WTC11 (cell line): ENCODE measurements at places on chromosomes 12 and 14. TPM values are rescaled to one million over a fixed set of nuclear protein-coding genes. Genes with fewer than 3 reads are reported as not detected.

Gene KLRC1
- not detected in 3 replicates for total RNA-seq

Gene TAS2R46
- total RNA-seq: 0.44 to 0.85 TPM (median 0.69 TPM) in 3 replicates

Gene NRL
- 1.3 to 2.3 TPM (median 1.6 TPM) in 3 replicates for total RNA-seq

Gene TCL1B
- total RNA-seq: 5.7 to 7.2 TPM (median 7.0 TPM) in 3 replicates

Gene TMTC1
- 13.9 to 17.3 TPM (median 13.9 TPM) in 3 replicates for total RNA-seq

Gene TRPV4
- 2.9 to 5.4 TPM (median 5.1 TPM) in 3 replicates for total RNA-seq

DNA sequence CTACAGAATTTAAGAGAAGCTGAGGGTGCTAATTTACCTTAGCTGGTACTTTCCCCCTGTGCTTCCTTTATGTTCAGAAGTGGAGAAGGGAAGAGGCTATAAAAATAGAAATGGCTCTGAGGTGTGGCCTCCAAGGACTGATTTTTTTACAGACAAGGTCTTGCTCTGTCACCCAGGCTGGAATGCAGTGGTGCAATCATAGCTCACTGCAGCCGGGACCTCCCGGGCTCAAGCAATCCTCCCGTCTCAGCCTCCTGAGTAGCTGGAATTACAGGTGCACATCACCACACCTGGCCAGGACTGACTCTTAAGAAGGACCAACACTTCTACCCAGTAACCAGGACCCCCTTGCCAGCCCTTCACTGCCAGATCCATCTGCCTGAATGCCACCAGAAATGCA lies 23.9 kb upstream of the NAP1L1 start:
- H3K36me3 ChIP-seq: no peaks in the 10 kb centered on the region
- H3K4me3 ChIP-seq: no peak overlapping the region
- no peaks in the 10 kb centered on the region for H3K27me3 ChIP-seq
- no peak overlapping the region for H3K27ac ChIP-seq

DNA sequence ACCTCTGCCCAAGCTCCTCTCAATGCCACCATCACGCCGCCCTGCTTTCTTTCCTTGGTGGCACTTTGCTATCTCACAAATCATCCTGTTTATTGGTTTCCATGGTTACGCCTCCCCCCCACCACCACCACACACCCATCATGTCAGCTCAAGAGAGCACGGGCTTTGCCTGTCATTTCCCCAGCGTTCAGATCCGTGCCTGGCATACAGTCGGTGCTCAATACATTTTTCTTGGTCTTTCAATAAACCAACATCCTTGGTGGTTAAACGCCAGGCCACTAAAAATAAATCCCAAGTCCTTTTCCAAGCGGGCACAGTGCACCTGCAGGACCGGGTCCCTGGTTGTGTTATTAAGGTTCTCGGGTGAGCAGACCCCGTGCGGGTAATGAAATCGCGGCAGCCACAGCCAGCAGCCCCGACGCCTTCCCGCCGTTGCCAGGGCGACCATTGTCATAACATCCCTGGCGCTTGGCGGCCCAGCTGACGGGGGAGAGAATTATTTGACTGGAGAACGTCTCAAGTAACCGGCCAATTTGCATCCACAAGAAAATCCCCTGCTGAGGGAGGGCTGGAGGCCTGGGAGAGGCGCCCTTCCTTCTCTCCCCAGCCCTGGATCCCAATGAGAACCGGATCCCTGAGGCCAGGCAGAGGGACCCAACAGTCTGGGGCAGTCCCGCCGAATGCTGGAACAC lies 92.9 kb downstream of the KSR2 start:
- peak overlapping the region; percentile 60 for H3K4me3 ChIP-seq
- H3K27me3 ChIP-seq: no peaks in the 10 kb centered on the region
- H3K36me3 ChIP-seq: no peaks in the 10 kb centered on the region

DNA sequence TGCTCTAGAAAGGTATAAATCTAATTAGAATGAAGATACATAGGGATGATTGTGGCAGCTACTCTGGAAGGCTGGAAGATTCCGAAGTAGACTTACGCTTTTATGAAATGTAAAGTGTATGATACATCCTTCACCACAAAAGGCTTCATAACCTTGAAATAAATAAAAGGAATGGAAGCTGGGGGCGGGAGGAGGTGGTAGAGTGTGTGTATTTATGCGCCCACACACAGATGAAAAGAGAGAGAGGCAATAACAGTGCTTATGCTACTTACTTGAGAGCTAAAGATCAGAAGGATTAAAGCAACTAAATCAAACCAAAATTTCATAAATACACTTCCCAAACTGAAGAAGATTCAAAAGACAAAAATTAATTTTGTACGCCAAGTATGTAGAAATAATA lies 30.4 kb downstream of the CBX5 start:
- peaks cover 67% of the 10 kb centered on the region for H3K36me3 ChIP-seq
- no peak for DNase-seq
- H3K4me1 ChIP-seq: no peaks in the 10 kb centered on the region
- H3K27ac ChIP-seq: 0 out of 2 replicates have a peak overlapping the region, but pooled peaks have one; percentile 28
- no peaks in the 10 kb centered on the region for H3K27me3 ChIP-seq

- no peak for DNase-seq
- H3K36me3 ChIP-seq: peaks cover 16% of the 10 kb centered on the region
- H3K27ac ChIP-seq: no peak overlapping the region
- H3K4me1 ChIP-seq: peaks cover 8% of the 10 kb centered on the region
- no peaks in the 10 kb centered on the region for H3K27me3 ChIP-seq
- H3K4me3 ChIP-seq: no peak overlapping the region
Observed at GRCh38 chr12:86931714-86932113, 675.5 kb upstream of the MGAT4C start.

DNA sequence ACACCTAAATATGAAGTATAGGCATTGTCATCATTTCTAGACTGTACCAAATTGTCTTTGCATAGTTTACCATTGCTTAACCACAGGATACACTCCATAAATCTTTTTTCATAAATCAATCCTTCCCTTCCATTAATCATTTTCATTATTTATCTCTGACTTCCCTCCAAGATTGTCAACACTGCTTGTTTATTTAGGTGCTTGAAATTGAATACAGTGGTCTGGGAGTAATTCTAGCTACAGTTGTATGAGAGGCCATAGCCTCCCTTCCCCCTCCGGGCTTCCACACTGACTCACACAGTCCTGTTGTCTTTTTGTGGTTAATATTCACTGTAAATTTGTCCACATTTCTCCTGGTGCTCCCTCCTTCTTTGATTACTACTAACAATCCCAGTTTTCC lies 114.2 kb upstream of the ARID2 start:
- H3K36me3 ChIP-seq: no peaks in the 10 kb centered on the region
- DNase-seq: no peak
- no peak overlapping the region for H3K4me3 ChIP-seq
- no peak overlapping the region for H3K27ac ChIP-seq
- no peaks in the 10 kb centered on the region for H3K27me3 ChIP-seq

DNA sequence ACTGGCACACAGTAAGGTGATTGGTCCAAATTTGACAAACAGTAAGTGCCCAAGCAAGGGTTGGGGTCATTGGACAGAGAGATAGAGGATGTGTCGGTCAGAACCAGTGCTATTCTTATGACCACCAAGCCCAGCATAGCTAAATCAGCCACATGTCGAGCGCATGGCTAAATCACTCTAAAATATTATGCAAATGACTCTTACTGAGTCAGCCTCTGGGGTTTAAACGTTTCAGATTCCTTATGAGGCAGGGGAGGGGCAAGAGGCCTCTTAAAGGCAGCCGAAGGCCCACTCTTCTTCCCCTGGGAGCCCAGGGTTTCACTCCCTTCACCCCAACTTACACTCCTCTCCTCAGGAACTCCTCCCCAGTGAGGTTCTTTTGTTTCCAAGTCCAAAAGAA lies 603 bp upstream of the ENDOU start:
- no peak overlapping the region for H3K4me3 ChIP-seq
- H3K4me1 ChIP-seq: 0 out of 2 replicates have a peak, but pooled peaks cover 3% of the 10 kb centered on the region
- no peak overlapping the region for H3K27ac ChIP-seq

GRCh38 chr12:100141666-100141997 lies 1.0 kb downstream of the BLTP3B start:
- peak overlapping the region; percentile 91 for H3K4me3 ChIP-seq
- H3K27me3 ChIP-seq: no peaks in the 10 kb centered on the region
- peaks cover 7% of the 10 kb centered on the region for H3K36me3 ChIP-seq
- H3K27ac ChIP-seq: peak overlapping the region; percentile 64; the same call in 1 of the 2 replicates
- DNase-seq: no peak

GRCh38 chr12:79086541-79087296 lies 222.1 kb downstream of the SYT1 start:
- peaks cover 59% of the 10 kb centered on the region for H3K4me1 ChIP-seq
- no peaks in the 10 kb centered on the region for H3K27me3 ChIP-seq
- H3K4me3 ChIP-seq: no peak overlapping the region
- no peaks in the 10 kb centered on the region for H3K36me3 ChIP-seq
- 0 out of 2 replicates have a peak overlapping the region, but pooled peaks have one; percentile 30 for H3K27ac ChIP-seq

- no peaks in the 10 kb centered on the region for H3K27me3 ChIP-seq
- peaks cover 51% of the 10 kb centered on the region for H3K4me1 ChIP-seq
- H3K27ac ChIP-seq: no peak overlapping the region
- DNase-seq: no peak
- no peak overlapping the region for H3K4me3 ChIP-seq
- H3K36me3 ChIP-seq: no peaks in the 10 kb centered on the region
Observed at GRCh38 chr14:44963775-44964380, 1.9 kb downstream of the TOGARAM1 start.

GRCh38 chr12:99427104-99427503 lies 220.4 kb upstream of the GARIN6 start:
- no peak for DNase-seq
- H3K27ac ChIP-seq: no peak overlapping the region
- H3K36me3 ChIP-seq: no peaks in the 10 kb centered on the region
- H3K4me3 ChIP-seq: no peak overlapping the region
- peaks cover 8% of the 10 kb centered on the region for H3K4me1 ChIP-seq

DNA sequence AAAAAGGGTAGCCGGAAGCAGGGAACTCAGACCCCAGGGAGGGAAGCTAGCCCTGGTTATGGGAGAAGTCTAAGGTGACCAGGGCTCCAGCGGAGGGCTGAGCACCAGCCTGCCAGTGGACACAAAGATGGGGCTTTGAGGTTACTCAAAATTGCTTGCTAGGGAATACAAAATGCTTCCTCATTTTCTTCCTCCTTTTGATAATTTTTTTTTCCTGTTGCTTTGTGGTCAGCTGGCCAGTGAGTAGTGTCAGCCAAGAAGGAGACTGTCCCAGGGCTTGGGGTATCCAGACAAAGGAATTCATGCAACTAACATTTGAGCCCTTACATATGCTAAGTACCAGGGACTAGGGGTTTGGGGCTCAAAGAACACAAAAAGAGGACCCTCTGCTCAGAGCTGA lies 206.2 kb downstream of the PPM1H start:
- H3K4me1 ChIP-seq: peaks cover 61% of the 10 kb centered on the region
- H3K27ac ChIP-seq: peak overlapping the region; percentile 21; the same call in 1 of the 2 replicates
- H3K36me3 ChIP-seq: no peaks in the 10 kb centered on the region
- no peak for DNase-seq
- H3K4me3 ChIP-seq: no peak overlapping the region; the same call in 1 of the 2 replicates

- no peak for DNase-seq
- H3K27me3 ChIP-seq: peaks cover 58% of the 10 kb centered on the region
- H3K36me3 ChIP-seq: no peaks in the 10 kb centered on the region
- peaks cover 24% of the 10 kb centered on the region for H3K4me1 ChIP-seq
- no peak overlapping the region for H3K4me3 ChIP-seq
Observed at GRCh38 chr12:89862511-89863445, 154.1 kb upstream of the ATP2B1 start.

- peaks cover 2% of the 10 kb centered on the region; the same call in 1 of the 2 replicates for H3K27me3 ChIP-seq
- DNase-seq: peak; percentile 45
- H3K27ac ChIP-seq: peak overlapping the region; percentile 47; the same call in 1 of the 2 replicates
- H3K4me3 ChIP-seq: no peak overlapping the region
- H3K4me1 ChIP-seq: peaks cover 42% of the 10 kb centered on the region
- H3K36me3 ChIP-seq: no peaks in the 10 kb centered on the region
Observed at GRCh38 chr12:52805000-52805399, 8.9 kb downstream of the KRT4 start.

GRCh38 chr14:90540437-90540836 lies 143.6 kb downstream of the CALM1 start:
- H3K27ac ChIP-seq: no peak overlapping the region
- peaks cover 9% of the 10 kb centered on the region for H3K4me1 ChIP-seq
- H3K4me3 ChIP-seq: no peak overlapping the region

DNA sequence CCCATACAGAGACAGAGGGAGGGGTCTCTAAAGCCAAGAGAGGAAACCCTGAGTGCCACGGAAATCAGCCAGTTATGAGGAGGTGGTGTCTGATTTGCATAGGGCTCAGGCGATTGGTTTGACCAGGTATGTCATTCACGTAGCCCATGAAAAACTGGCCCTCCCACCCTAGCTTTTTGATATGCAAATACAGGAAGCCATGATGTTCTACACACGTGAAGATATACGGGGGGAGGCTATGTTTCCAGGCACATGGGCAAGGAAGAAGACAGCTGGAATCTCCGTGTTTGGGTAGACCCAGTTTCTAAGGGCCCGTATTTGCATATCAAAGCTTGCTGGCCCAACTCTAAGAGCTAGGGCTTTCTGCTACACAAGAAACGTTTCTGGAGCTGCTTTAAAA lies 717.8 kb upstream of the SEL1L start:
- H3K27ac ChIP-seq: no peak overlapping the region
- no peaks in the 10 kb centered on the region for H3K36me3 ChIP-seq
- no peak overlapping the region for H3K4me3 ChIP-seq
- no peaks in the 10 kb centered on the region for H3K27me3 ChIP-seq
- DNase-seq: peak; percentile 26
- peaks cover 3% of the 10 kb centered on the region for H3K4me1 ChIP-seq

GRCh38 chr14:69153152-69153872 lies 393 bp upstream of the DCAF5 start:
- peaks cover 14% of the 10 kb centered on the region for H3K27me3 ChIP-seq
- DNase-seq: peak; percentile 45
- H3K4me1 ChIP-seq: peaks cover 28% of the 10 kb centered on the region
- peak overlapping the region; percentile 92 for H3K4me3 ChIP-seq
- peak overlapping the region; percentile 48; the same call in 1 of the 2 replicates for H3K27ac ChIP-seq
